Activated naive CD8-positive, alpha-beta T cell treated with anti-CD3 and anti-CD28 coated beads for 36 hours (primary cell): ENCODE measurements at places on chromosomes 2 and 18.

- DNase-seq = peak; percentile 10
Observed at GRCh38 chr2:206031162-206031784, 54.7 kb downstream of the INO80D start.

GRCh38 chr2:239082425-239082824, 234.5 kb downstream of the TWIST2 start:
- DNase-seq = no peak

DNA sequence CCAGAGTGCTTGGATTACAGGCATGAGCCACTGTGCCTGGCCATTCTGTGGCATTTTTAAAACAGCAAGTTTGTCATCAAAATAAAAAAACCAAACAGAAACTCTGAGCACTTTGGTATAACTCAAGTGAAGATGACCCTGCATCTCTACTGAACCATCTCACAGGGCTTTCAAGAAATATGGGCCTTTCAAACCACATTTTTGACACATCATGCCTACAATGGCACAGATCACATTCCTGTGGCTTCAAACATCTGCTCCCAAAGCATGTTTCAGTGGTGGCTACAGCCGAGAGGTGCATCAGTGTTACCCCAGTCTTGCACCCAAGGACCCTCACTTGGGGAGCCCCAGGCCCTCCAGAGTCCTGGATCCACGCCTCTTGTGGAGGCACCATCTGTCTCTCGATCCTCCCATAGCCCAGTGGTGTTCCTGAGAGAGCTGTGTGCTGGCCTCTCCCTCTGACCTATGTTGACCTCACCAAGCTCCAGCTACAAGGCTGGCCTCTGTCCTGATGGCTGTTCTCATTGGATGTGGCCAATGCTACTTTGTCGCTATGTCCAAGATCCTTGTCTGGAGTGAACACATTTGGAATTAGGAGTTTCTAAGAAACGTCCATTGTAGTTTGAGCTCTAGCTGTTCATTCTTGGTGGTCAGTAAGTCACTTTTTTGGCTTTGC, 55.2 kb upstream of the RALBP1 start:
- DNase-seq = no peak

- DNase-seq = no peak
Observed at GRCh38 chr2:71950256-71951082, 197.2 kb downstream of the CYP26B1 start.
